ENCODE measurements at places on chromosomes 7 and 10.
A peak's percentile ranks its signal among the peaks of the same experiment; 100 is the strongest.

DNA sequence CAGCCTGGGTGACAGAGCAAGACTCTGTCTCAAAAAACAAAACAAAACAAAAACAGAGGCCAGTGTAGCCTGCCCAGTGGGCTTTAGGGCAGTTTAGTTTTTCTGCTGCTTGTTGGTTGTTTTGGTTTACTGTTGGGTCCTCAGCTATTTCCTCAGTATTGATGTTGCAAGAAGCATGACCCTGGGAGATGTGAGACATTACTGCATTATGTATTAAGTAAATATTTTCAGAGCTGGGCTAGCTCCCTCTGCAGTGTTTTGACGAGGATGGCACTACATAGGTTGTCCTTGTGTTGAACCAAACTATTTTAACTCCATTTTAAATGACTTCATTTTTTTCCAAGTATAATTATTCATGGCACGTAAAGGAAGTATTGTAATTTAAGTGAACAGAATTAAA, 4.8 kb downstream of the AKAP9 start:
- peak; percentile 84 for DNase-seq

DNA sequence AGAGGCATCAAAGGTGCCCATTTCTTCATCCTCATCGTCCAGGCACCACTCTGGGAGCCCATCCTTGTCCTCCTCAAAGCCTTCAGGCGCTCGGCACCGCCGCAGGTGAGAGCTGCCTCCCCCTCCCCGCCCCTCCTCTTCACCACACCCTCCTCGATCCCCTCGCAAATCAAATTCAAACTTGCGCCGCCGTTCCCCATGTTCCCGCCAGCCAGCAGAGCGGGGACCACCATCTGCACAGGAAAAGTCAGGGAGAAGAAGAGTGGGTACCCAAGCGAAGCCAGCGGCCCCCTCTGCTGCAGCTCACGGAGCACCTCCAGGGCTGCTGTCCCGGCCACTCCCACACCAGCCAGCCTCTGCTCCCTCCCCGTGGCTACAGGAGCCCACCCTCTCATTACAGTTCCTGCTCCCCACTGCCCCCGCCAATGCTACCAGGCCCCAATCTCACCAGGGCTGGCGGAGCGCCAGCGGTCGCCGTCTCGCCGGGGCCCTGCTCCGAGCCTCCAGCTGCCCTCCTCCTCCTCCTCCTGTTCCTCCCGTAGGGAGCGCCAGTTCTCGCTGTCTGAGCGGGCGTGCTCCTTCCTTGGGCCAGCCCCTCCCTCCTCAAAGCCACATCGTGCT, 7.7 kb downstream of the GIGYF1 start:
- DNase-seq = no peak

DNA sequence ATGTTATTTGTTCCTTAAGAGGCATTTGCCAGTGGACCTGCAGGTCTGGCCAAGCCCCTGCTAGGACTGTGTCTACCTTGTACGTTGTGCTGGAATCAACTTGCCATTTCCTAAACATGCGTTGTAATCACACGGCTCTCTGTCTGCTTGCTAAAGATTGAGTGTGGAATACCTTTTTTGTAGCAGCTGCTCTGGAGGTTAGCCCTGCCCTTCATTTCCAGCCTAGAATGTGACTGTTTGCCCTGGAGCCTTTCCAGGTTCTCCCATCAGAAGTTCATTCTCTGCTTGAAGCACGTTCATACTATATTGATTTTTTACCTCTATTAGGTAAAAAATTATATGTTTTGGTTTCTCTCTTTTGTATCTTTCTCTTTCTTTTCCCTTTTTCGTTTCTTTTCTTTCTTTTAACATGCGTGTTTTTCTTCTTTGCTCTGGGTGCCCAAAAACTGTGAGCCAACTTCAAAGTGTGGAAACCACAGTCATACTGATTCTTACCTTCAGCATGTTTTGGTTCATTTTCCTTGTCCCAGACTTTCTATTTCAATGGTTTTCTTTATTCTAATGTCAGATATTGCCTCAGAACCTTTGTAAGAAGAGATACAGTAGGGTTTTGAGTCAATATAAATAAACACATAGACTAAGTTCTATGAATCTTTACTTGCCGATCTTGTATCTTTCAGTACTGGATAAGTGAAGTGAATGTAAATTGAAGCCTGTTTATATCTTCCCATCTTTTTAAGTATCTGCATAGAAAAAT, 111.9 kb upstream of the RPA3 start:
- no peak for DNase-seq

- DNase-seq = peak; percentile 10
Measured at GRCh38 chr10:22779331-22780019, 65.1 kb upstream of the PIP4K2A start.

DNA sequence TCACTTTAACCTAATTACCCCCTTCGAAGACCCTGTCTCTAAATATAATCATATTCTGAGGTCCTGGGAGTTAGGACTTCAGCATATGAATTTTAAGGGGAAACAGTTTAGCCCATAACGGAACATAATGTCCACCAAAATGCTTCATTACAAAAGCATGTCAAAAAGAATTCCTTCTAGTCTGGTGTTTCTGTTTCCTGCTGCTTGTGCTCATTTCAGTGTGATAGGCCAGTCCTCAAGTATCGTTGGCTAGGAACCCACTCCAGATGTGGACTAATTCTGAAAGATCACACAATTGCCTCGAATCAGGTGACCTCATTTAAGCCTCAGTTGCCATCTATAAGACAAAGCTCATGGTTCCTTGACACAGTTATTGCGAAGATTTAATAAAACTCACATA, 29.6 kb downstream of the INPP5F start:
- no peak for DNase-seq

GRCh38 chr7:6376820-6377219, 70.9 kb downstream of the DAGLB start:
- no peak for DNase-seq

DNA sequence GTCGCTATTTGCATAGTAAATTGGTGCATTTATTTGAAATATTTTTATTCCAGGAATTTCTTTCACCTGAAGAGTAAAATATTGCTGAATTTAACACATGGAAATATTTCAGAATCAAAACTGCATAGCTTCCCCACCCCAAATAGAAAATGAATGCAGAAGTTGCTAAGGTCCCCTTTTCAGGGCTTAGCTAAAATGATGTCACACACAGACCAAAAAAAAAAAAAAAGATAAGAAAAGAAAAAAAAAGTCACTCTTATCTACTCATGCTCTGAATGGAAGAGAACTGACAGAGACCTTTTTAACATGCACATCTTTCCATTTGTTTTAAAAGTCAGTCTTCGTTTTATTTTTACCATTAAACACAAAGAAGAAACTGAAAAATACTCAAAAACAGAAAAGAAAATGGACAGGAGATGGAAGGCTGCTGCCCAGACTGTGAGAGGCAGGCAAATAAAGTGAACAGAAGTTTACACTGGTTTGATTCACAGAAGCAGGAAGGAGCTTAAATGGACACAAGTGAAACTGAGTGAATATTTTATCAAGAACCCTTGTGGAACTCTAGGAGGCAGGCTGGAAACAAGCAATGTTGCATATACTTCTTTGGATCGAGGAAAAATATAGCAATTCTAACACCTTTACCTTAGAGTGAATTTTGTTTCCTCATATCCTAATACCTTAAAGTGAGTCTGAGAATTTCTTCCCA, 32.0 kb downstream of the PSMC2 start:
- DNase-seq = no peak

DNA sequence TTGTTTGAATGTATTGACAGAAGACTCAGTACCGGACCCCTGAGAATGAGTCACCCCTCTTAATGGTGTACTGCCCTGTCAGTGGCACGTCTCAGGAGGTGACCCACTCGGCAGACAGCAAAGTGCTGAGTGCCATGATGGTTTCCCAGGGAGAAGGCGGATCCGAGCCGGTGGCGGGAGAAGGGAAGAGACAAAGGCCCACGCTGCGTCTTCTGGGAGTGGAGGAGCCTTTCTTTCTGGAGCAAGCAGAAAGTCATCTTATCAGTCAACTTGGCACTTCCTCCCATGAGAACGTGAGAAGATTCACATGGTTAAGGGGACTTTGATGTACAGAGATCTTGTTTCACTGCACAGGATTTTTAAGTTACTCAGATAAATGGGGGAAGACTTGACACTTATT, 14.6 kb upstream of the PPP2R2D start:
- no peak for DNase-seq

- DNase-seq = peak; percentile 40
Measured at GRCh38 chr7:69864274-69864673, 266.0 kb downstream of the AUTS2 start.

DNA sequence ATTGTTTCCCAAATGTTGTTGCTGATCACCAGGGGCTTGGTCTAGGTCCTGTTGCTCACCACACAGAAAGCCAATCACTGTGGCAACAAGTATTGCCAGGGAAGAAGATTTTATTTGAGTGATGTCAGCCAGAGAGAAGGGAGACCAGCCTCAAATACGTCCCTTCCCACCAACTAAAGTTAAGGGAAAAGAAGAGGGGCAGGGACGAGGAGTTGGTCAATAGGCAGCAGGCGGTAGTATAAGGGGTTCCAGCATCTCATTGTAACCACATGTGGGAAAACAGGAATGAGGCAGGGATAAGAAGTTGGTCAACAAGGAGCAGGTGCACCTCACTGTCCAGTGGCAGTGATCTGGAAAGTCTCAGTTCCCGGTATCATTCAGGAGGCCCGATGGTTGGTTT, 138.9 kb upstream of the KCNMA1 start:
- no peak for DNase-seq

DNA sequence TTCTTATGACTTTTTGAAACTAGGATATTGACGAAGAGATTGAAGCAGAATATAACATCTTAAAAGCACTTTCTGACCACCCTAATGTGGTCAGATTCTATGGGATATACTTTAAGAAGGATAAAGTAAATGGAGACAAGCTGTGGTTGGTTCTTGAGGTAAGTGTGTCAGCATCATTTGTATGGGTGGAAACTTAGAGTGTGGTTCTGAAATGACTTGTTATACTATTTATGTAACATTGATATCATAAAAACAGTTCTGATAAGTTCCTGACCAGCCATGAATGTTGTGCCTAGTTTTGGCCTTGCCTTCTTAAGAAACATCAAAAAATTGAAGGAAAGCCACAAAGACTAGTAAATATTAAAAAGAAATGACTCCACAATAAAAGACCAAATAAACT, 20.8 kb downstream of the MYO3A start:
- DNase-seq = no peak

DNA sequence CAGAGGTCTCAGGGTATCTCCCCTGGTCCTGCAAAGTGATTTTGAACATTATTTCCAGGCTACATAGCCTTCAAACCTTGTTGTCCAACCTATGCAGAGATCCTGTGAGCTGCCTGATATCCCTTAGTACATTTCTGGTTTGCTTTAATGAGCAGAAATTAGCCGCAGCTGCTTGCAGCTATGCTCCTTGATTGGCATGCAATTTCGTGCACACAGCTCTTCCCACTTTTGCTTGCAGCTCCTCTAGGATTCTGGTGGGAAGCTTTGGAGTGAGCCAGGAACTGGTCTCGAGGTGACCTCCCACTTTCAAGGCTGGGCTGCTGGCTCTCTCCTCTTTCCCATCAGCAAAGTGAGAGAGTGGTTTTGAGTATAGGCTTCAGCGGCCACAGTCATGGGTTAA, 45.8 kb downstream of the OAT start:
- DNase-seq = no peak

GRCh38 chr7:55539380-55539779, 32.9 kb downstream of the VOPP1 start:
- no peak for DNase-seq

DNA sequence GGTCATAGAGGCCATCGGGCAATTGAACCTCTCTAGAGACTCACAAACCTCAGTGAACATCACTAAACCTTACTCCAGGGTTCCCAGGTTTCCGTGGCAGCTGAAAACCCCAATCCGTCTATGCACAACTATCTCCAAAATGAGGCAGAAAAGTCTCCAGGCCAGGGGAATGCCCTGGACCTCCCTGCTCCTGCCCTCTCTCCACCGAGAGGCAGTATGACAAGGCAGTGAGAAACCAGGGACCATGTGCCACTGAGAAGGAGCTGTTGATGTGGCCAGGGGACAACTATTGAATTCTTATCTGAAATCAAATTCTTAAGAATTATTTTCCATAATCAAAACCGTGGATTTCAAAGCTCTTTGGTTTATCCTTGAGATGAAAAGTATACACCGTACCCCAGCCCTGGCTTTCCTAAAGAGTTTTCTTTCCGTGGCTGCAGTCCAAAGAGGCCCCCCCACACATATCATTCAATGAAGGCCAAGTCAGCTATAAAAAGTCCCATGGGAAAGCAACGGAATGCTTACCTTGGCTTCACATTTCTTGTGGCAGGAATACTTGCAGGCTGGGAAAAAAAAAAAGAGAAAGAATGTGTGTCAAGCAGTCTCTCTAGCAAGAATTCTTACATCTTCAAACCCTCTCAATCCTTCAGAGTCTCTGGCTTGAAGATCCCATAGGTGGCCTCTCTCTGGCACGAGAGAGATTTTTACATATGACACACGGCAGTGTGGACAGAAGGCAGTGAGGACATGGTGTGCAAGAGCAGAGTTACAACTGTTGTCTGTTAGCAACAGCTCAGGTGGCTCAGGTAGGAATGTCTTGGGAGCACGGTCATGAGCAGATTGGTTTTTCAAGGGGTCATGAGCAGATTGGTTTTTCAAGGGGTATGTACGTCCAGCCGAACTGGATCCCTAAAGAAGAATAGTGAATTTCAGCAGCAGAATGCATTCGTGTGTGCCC, 75.2 kb downstream of the TNS3 start:
- DNase-seq = no peak

GRCh38 chr10:15200626-15201025, 32.1 kb upstream of the NMT2 start:
- peak; percentile 67 for DNase-seq

DNA sequence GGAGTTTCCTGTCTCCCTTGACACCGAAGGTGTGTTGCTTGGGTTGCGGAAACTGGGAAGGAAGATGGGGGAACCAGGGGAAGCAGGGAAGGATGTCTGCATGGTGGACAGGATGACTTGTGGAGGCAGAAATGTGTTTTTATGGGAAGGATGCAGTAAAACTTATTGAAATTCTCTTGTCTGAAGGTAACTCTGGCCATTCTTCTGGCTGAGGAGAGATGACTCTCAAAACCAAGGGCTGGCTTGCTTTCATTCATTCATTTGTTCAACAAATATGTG, 1.5 kb downstream of the UBTD1 start:
- no peak for DNase-seq

DNA sequence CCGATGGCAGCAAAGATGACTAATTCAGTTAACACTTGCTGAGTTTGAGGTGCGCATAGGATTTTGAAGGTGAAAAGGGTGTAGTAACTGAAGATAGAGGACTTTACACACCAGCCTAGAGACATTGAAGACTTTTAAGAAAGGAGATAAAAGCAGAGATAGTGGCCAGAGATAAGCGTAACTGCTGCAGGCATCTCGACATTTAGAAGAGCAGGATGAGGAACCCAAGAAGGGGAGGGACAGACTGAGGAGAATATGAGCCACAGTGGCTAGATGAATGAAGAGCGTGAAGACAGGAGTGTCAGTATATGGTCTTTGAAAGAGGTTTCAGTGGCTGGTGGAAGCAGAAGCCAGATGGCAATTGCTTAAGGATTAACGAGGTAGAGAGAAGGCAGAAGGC, 71.6 kb downstream of the CELF2 start:
- no peak for DNase-seq

DNA sequence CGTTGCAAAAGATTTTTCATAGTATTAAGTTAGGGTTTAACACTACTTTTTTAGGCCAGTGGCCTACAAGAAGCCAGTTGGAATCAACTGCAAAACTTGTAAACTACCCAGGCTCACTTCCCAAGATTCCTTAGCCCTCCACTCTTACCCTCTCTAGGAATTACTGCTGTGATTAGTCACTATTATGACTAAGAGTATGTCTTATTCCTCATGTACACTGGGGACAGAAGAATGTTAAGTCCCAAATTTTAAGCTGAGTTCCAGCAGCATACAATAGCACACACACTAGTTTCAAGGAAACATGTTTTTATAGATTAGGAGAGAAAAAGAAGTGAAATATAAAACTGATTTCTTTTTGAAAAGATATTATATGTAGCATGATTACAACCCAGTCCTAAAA, 42.8 kb downstream of the FBXL13 start:
- peak; percentile 6 for DNase-seq
